ENCODE measurements at places on chromosomes 7 and 10.

DNA sequence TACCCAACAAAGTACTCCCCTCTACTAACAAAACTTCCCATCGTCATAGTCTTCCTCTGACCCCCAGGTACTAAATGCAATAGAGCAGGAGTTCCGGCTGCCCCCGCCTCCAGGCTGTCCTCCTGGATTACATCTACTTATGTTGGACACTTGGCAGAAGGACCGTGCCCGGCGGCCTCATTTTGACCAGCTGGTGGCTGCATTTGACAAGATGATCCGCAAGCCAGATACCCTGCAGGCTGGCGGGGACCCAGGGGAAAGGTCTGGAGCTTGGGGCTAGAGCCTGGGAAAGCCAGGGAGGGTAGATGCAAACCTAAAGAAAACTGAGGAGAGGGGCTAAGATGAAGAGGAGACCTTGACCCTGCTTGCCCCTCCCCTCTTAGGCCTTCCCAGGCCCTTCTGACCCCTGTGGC, 15.3 kb downstream of the EPHB6 start:
- no peak for DNase-seq

- no peak for DNase-seq
These were observed 6.7 kb downstream of the KCNH2 start for GRCh38 chr7:150971242-150972022.

GRCh38 chr10:24884793-24885192, 67.6 kb downstream of the PRTFDC1 start:
- no peak for DNase-seq

- DNase-seq, result no peak
These were observed 225.0 kb downstream of the CELF2 start for GRCh38 chr10:11242443-11243387.

DNA sequence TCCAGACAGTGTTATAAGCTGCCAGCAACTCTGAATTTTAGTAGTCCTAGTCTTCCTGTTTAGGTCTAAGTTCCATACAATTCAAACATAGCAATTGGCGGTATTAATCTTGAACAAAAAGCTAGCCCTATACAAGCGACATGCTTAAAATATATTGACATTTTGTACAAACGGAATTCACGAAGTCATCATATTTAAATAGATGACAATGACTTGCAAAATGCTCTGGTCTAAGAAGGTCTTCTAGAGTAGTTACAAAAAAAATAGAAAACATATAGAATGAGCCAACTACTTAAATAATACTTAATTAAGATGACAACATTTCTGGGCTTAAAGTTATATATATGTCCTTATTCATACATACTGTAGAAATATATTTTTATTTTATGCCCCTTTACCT, 446.6 kb downstream of the ANKRD7 start:
- no peak for DNase-seq

GRCh38 chr7:66779669-66780409, 39.3 kb downstream of the RABGEF1 start:
- no peak for DNase-seq

DNA sequence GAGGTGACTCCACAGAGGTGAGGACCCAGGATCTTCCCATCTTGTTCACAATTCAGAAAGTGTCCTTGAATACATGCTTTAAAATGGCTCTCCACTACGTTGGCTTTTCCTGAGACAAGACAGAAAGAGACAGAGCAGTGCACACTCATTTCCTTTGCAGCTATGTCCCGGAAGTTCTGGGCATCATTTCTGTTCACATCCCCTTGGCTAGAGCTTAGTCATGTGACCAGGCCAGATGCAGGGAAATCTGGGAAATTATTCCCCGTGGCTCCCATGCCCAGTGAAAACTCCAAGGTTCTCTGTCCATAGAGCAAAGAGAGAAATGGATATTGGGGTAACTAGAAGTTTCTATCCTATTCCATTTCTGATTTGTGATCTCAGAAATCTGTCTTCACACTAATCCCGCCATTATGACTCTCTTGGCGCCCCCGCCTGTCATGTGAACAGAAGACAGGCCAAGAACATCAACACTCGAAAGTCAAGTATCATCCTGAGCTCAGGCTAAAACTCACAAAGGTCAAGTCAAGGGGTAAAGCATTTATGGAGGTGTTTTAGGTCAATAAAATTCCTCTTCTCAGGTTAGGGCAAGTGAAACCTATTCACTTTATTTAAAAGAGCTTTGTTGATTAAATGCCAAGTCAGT, 251.4 kb upstream of the HABP2 start:
- no peak for DNase-seq

GRCh38 chr7:129394982-129395914, 39.0 kb upstream of the STRIP2 start:
- no peak for DNase-seq

DNA sequence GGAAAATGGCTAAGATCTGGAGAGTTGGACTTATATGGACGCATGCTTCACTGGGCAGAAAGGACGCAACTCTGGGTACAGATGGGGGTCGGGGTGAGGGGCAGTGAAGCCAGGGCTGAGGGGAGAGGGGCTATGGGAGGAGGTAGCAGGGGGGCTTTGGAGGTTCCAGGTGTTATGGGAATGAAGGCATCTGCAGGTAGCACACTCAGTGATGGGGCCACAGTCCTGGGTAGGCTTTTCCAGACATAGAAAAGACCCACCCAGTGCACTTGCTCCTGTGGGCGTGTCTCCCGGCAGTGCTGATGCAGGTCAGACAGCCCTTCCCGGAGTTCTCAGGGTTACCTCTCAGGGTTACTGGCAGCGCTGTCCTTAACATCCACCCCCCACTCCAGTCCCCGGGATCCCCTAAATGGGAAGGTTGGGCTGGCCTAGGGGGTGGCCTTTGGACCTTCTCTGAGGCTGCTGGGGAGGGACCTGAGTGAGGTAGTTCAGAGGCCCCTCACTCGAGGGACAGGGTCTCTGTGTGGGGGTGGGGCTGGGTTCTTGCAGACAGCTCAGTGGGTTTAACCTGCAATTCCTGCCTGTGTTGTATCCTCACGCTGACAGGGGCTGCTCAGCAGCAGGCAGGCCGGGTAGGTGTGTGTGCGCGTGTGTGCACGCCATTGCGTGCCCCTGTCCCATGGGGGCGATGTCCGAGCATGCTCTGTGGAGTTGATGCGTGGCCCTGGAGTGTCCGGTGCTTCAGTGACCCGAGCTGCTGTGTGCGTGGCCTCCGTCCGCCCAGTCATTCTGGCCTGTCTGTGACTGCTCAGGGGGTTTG, 6.2 kb downstream of the ZYX start:
- no peak for DNase-seq

DNA sequence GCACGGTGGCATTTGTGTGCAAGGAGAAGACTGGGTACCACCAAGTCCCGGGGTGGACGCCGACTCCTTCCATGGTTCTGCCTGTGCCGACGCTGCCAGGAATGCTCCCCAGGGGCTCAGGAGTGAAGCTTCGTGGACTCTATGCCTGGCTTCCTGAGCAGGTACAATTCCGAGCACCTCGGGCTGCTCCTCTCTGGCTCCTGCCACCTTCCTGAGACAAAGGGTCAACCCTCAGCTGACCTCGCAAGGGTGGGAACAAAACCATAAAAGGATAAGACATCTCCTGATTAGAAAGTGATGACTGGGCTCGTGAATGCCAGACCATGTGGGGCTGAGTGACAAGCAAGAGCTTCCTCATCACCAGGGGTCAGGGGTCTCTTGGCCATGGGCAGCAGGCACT, 31.8 kb downstream of the CALML3 start:
- DNase-seq, result no peak

- no peak for DNase-seq
These were observed 234.9 kb downstream of the EBF3 start for GRCh38 chr10:129728905-129729795.

DNA sequence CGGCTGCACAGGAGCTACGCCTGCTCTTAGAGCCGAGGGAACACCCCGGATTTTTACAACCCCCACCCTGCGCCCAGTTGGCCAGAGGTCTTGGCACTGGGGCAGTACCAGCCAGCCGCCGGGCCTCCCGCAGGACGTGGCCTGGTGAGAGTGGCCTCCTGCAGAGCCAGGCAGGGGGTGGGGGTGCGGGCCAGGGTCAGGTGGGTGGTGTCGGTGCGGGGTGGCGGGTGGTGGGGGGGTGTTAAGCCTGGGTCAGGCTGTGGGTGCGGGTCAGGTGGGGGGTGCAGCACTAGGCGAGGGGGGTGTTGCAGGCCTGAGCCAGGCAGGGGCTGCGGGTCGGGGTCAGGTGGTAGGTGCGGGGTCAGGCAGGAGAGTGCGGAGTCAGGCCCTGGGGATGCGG, 647 bp downstream of the ECHS1 start:
- no peak for DNase-seq

GRCh38 chr10:126225672-126226008, 162.6 kb downstream of the ADAM12 start:
- no peak for DNase-seq

- no peak for DNase-seq
These were observed 225.3 kb upstream of the POT1 start for GRCh38 chr7:125154930-125155329.

- DNase-seq, result peak; percentile 93
These were observed 104.4 kb upstream of the ZNF92 start for GRCh38 chr7:65269150-65269856.

DNA sequence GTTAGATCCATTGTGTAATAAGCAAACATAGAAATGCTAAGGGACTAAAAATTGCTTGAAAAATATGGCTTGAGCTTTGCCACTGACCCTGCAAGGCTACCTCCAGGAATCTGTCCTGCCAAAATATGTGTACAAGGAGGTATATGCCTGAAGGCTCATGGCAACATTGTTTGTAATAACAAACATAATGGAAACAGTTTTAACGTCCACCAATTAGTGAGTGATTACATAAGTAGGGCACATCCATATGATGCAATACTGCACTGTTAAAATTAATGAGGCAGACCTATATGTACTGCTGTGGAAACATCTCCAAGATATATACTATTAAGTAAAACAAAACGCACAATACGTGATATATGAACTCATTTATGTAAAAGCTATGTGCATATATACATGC, 13.1 kb upstream of the GOT1 start:
- no peak for DNase-seq

Measured in Jurkat, Clone E6-1 (cell line).